Bronchus fibroblast of lung (primary cell): ENCODE measurements at places on chromosomes 7 and 10. TPM values are rescaled to one million over a fixed set of nuclear protein-coding genes. Genes with fewer than 3 reads are reported as not detected.

The FAM25G gene
- total RNA-seq, result not detected in 2 replicates

The IQUB gene
- total RNA-seq, result not detected in 2 replicates

The FAM25C gene
- not detected in 2 replicates for total RNA-seq

The RASSF4 gene
- 6.1 and 6.5 TPM in 2 replicates for total RNA-seq

The WNT8B gene
- not detected in 2 replicates for total RNA-seq

The KCNH2 gene
- 0.15 TPM in 1 of 2 replicates, not detected in the other for total RNA-seq

The ABCB4 gene
- total RNA-seq, result 0.15 and 0.17 TPM in 2 replicates

The SNX13 gene
- 15.8 and 26.1 TPM in 2 replicates for total RNA-seq

The CACNA2D1 gene
- total RNA-seq, result 5.4 and 8.2 TPM in 2 replicates

The CTAGE15 gene
- total RNA-seq, result not detected in 2 replicates

The DRGX gene
- total RNA-seq, result not detected in 2 replicates

The CALD1 gene
- 98.3 and 110 TPM in 2 replicates for total RNA-seq

The ZNF485 gene
- 2.7 and 3.7 TPM in 2 replicates for total RNA-seq

The STOX1 gene
- total RNA-seq, result under 0.01 and 0.15 TPM in 2 replicates

The ITIH5 gene
- total RNA-seq, result 0.15 and 0.67 TPM in 2 replicates

The CPEB3 gene
- 0.17 and 0.30 TPM in 2 replicates for total RNA-seq

The ECHDC3 gene
- 29.8 and 33.4 TPM in 2 replicates for total RNA-seq

The OR2A42 gene
- total RNA-seq, result not detected in 2 replicates

The STEAP4 gene
- total RNA-seq, result under 0.01 and 0.17 TPM in 2 replicates
